ENCODE measurements at places on chromosomes 7 and 10.

- DNase-seq: no peak
Observed at GRCh38 chr7:87567052-87567451, 33.6 kb downstream of the ABCB1 start.

DNA sequence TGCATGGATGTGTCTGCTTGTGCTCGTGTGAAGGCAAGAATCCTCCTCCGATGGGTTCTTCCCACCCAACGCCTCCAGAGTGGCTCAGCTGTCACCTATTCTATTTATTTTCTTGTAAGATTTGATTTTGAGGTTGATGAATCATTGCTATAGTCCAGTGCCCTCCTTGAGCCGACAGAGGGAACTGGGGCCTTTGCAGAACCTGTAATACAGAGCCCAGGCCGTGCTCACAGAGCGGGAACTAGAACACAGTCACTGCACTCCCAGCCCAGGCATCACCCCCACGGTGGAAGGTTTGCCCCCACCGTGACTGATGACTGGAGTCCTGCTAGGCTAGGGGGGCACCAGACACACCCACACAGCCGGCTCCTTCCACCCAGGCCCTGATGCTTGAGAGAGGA, 2.0 kb downstream of the RARRES2 start:
- no peak for DNase-seq

GRCh38 chr10:59234816-59235429, 58.5 kb downstream of the PHYHIPL start:
- no peak for DNase-seq

DNA sequence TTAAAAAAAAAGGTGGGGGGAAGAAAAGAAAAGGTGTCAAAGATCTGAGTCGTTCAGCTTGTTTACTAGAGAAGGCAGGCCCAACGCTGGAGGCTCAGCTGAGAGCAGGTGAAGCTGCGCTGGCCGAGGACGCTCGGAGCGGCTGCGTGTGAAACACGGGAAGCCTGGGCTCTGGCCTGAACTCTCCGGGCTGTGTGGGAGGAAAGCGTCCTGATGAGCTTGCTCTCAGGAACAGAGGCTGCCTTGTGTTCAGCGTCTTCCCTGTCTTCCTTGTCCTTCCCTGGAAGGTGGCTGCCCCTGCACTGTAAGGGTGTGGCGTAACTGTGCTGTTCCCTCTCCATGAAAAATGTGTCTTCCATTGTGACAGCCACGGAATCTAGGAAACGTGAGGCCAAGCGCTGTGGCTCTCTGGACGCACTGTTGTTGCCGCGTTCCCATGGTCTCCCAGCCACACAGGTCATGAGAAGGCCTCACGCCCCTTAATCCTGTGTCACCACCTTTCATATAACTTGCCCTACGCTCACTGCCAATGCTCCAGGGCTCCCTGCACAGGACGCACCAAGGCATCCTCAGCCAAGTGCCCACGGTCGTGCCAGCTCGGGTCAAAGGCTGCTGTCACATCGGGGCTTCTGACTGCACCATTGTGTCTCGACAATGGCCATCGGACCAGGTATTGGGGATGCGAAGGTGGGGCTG, 15.8 kb downstream of the IL15RA start:
- no peak for DNase-seq

GRCh38 chr7:151839451-151839921, 37.4 kb downstream of the PRKAG2 start:
- no peak for DNase-seq

DNA sequence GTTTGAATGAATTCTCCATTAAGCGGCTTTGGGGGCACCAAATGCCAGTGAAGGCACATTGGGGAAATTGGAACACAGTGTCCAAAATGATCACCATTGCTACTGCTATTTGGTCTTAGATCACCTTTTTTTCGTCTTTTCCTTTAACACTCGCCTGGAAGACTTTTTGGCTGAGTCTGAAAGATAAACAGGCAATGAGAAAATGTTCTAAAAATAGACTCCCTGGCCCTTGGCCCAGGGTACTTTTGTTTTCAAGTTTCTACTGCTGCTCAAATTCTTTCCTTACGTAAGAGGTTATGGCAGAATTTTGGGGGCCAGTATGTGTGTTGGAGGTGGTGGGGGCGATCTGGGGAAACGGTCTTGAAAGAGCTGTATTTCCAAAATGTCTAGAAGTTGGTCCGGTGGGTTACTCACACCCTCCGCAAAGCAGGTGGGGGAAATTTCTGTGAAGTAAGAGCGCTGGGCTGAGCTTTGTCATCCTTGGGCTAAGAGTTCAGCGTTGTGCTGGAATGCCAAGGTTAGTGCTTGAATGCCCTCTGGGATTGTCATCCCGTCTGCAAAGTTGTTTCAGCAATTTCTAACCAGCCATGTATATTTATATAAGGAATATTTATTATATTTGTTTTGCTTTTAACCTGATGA, 1.3 kb upstream of the ITPRIP start:
- no peak for DNase-seq

DNA sequence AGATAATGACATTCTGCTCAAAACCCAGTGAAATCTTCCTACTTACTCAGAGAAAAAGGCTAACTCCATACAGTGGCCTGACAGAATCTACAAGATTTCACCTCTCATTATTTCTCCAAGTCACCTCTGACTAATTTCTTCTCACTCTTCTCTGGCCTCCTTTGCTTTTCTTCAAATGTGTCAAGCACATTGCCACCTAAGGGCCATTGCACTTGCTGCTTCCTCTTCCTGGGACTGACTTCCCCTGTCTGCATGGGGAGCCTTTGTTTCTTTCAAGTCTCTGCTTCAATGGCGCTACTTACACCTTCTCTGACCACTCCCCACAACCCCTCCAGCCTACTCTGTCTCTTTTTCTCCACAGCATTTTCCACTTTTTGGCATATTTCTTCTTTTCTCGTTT, 36.0 kb downstream of the PRTFDC1 start:
- DNase-seq: no peak

DNA sequence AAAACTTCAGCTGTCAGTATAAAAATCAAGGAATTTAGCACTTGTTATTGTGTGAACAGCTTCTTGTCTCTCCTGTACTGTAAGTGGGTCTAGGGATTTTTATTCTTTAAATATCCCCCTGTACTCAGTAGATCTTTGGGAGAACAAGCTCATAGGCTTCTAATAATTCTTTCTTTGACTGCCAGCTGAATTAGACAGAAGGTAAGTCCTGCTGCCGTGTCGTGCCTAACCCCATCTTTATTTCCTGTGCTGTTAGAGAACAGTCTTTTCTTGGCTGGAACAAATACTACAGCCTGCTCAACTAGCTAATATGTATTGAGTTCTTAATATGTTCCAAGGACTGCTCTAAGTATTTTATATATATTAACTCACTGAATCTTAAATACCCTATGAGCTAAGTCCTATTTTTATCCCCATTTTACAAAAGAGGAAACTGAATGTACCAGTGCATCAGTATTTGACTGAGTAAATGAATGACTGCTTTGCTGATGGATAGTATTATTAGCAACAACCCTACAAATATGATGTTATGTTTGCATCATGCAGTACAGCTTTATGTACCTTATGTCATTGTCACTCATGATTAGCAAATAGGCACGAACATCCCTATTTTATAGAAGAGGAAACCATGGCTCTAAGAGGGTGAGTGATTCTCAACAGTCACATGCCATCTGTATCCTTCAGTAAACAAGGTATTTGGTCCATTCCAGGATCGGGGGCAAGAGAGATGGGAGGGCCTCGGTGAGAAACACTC, 5.5 kb upstream of the DUSP5 start:
- no peak for DNase-seq

DNA sequence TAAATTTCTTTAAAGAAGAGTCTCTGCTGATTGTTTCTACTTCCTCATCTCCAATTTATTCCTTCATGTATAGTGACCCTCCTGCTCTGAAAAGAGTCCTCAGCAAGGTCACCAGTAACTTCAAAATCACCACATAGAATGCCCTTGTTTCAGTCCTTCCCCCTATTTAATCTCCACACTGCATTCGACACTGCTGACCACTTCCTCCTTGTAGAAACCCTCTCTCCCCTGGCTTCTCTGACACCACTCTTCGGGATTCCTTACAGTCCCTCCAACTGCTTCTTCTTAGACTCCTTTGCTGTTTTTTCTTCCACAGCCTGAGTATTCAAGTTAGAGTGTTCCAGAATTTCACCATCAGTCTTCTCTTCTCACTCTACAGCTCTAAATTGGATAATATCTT, 89.5 kb downstream of the VPS41 start:
- DNase-seq: no peak

DNA sequence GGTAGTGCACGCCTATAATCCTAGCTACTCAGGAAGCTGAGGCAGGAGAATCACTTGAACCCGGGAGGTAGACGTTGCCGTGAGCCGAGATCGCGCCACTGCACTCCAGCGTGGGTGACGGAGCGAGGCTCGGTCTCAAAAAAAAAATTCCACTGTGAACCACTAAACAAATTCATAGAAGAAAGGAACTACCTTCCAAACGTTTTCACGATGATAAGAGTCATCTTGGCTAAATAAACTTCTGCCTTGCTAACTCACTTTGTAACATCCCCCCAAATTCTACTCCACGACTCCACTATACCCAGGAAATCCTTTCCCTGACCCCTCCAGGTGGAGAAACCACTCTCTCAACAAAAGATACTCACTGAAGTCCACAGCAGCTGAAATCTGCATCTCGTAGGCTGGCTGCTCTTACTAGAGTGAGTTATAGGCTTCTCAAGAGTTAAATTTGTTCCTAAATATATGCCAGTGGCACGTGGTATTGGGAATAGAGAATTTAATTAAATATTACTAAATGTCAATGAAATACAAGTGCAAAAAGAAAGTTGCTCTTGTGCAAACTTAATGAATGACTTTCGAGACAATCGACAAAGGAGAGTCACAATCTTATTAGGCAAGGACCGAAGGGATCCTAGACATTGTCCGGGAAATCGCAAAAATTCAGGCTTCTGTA, 1.6 kb upstream of the GTF2I start:
- DNase-seq: no peak

DNA sequence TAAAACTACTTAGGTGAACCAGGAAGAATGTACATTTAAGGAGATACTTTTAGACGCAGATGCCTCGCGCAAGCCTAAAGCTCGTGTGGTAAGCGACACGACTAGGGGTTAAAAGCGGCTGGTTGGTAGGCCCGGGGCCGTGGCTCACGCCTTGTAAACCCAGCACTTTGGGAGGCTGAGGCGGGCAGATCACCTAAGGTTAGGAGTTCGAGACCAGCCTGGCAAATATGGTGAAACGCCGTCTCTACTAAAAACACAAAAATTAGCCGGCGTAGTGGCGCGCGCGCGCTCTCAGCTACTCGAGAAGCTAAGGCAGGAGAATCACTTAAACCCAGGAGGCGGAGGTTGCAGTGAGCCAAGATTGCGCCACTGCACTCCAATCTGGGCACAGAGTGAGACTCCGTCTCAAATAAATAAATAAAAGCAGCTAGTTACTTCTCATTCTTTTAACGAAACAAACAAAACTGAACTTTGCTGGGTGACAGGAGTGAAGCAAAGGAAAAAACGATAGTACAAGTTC, 879 bp downstream of the NUDT5 start:
- DNase-seq: no peak

DNA sequence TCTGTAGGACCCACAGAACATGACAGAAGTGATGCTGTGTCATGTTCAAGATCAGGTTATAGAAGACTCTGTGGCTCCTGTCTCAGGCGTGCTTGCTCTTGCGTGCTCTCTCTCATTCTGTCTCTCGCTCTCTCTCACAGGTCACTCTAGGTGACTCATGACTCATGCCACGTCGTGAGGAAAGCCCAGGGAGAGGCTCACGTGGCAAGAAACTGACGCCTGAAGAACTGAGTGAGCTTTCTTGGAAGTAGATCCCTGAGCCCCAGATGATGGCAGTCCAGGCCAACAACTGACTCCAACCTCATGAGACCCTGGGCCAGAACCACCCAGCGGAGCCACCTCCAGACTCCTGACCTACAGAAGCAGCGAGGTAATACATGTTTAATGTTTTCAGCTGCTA, 103.3 kb downstream of the DNMBP start:
- no peak for DNase-seq

GRCh38 chr10:34764472-34764946, 50.6 kb downstream of the PARD3 start:
- no peak for DNase-seq

DNA sequence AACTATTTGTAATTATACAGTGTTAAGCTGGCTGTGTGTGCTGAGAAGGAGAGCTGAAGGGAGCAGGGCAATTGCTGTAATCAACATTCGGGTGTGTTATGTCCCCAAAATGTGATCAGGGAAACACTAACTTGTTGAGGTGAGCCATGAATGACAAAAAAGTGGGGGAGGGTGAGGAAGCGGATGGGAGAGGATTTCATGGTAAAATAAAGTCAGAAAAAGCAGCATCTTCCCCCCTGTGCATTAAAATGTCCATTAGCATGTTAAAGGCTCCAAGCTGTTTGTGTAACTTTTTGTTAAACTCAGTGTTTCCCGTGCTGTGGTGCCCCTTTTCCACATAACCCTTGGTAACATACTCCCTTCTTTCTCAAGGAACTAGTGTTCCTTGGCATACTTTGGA, 84.9 kb downstream of the ARID5B start:
- no peak for DNase-seq

DNA sequence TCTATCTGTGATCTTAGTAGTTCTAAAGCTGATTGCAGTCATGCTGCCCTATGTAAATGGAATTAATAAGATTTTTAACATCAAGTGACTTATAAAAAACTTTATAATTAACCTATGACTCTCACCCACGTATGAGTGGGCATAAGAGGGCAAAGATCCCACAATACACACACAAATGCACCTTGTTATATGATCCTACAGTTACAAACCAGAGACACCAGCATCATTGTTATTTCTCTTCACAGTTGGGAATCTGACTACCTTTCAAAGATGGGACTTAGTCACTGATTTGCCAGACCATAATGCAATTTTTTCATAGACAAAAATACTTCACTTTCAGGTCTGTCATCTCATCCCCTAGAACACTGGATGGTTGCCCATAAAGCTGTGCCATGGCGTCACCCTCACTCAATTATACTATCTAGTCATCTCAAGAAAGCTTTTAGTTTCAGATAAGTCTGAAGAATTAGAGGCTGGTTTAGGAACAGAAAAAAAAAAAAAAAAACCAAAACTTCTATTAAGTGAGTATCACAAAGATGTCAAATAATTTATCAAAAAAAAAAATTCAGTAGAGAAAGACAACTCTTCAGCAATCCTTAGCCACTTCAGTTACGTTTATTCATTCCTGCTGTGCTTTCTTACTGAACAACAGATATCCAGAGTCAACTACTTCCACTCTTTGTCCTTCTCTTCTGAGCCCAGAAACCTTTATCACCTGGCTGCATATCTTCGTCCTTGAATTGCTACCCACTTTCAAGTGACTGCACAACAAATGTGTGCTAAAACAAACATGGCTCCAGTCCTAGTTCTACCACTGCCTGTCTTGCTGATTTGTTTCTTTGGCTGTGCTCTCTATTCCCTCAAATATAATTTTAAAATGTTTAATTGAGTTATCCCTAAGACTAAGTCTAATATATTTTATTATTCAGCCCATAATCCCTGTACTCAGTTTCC, 175.0 kb upstream of the CHRM2 start:
- DNase-seq: no peak

- no peak for DNase-seq
Observed at GRCh38 chr10:27564398-27564797, 60.3 kb downstream of the RAB18 start.
